ENCODE measurements at places on chromosomes 12 and 14. TPM values are rescaled to one million over a fixed set of nuclear protein-coding genes. Genes with fewer than 3 reads are reported as not detected.
A peak's percentile ranks its signal among the peaks of the same experiment; 100 is the strongest.

DNA sequence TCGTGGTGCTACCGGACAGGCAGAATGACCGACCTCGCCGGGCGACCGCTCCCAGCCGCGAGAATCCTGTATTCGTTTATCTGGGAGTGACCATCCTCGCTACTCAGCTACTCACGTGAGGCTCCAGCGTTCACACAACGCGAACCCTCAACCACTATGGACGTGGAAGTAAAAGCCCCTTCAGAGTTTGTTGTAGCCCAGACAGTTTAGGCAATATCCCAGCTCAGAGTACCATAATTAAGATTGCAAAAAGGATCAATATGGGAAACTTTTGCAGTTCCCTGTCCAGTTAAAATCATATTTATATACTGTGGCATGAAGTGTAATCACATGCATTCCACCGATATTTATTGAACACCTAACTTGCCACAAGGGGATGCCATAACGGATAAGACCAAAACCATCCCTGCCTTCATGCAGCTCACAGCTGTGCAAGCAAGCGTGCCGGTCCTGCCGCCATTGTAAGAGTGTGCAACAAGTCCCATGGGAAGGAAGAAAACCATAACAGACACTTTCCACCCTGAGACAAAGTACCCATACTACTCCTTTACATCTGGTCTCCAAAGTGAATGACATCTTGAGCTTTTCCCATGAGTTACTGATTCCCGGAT, 938 bp upstream of the MAX start:
- peak; percentile 29 for DNase-seq

DNA sequence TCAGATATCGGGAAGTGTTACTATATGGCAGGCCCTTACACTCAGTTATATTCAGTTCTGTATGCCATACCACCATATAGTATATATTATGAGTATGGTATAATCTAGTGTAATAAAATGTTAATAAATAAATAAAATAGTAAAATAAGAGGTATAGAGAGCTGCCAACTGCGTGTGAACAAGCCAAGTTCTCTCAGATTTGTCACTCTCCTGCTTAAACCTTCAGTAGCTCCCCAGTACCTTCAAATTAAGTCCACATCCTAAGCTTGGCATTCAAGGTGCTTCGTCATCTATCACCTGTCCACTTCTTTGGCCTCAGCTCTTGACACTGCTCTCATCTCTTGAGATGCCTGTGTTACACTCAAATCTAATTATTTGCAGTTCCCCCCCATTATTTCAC, 12.8 kb upstream of the CREBL2 start:
- no peak for DNase-seq

- no peak for DNase-seq
Observed at GRCh38 chr14:21090194-21090939, 8.1 kb downstream of the ZNF219 start.

DNA sequence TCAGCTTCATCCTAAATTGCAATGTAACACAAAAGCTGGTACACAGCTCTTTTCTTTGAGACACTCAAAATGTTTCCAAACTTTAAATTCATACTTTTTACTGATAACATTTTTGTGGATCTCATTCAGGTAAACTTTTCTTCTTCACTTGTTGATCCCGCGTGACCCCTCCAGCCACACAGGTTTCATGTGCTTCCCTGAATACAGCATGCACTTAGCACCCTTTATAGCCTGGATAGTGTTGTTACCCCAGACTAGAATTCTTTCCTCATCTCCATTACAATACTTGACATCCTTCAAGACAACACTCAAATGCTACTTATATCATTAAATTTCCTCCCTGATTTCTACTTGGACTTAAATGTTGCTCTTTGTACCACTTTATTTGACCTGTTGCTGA, 373.4 kb downstream of the RAD51B start:
- DNase-seq: no peak

DNA sequence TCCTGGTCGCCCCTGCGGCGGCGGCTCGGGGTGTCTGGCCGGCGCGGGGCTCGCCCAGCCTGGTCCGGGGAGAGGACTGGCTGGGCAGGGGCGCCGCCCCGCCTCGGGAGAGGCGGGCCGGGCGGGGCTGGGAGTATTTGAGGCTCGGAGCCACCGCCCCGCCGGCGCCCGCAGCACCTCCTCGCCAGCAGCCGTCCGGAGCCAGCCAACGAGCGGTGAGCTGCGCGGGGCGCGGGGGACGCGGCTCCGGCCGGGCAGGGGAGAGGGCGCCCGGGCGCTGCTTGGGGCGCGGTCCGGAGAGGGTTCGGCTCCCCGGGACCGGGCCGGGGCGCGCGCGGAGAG, at the start of gene LGALS3:
LGALS3 (plus strand) TSS at position 167 of the 342 bp plus-strand sequence. CDS start 8,122 bp downstream, outside the sequence.
- peak; percentile 92 for DNase-seq

- no peak for DNase-seq
Observed at GRCh38 chr14:103984196-103984595, 41.9 kb upstream of the RD3L start.

DNA sequence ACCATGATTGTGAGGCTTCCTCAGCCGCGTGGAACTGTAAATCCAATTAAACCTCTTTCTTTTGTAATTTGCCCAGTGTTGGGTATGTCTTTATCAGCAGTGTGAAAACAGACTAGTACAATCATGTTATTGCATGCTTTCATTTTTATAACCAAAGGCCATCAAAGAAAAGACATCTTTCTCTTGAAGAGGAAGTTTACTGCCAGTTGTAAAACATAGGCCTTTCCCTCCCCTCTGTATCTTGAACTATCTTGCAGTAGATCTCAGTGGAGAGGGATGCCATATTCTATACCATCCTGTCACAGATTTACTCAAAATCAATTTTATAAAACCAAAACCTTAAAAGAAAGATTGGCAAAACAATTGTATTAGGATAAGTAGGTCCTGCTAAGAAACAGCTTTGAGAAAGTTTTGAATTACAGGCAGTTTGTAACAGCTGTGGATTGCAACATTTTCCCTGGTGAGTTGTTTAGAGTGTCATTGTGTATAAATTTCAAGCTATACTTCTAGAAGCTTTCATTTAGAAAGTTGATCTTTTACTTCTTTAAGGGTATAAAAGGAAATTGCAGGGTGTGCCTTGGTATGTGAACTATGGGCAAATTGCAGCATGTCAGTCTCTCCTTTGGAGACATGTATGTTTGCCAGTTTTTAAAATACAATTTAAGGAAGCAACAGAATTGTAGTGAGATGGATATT, 128.0 kb downstream of the ATP23 start:
- no peak for DNase-seq

- DNase-seq: peak; percentile 12
Observed at GRCh38 chr12:121657305-121658008, 12.0 kb downstream of the MORN3 start.

DNA sequence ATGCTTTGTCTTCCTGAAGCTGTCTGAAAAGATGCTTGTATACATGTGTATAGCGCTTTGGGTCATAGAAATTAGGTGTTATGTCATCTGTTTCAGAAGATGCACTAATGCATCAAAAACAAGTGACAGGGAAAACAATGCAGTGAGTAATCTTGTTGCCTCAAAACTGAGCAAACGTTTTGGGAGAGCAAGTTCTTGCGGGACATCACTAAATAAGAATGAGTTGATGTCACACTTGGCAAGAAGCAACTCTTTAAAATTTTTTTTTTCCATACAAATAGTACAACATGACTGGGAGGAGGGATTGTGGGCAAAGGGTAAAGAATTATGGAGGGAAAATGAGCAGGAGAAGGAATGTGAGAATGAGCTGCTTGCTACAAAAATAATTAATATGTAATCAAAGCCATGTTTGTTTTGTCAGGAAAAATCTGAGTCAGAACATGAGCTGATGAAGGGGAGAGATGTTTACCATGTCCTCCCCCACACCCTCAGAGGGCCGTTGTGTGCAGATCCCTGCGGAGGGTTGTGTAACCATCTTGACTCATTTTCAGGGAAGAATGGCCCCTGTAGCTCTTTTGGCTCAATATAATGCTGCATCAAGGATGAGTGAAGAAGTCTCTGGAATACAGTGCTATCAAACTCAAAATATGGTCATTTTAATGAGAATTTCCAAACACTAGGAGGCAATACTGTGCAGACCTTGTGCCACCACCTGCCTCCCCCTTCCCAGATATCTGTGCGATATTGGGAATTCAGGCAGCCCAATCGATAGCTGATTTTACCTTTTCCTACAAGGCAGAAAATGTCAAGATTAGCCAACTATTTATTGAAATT, 41.4 kb downstream of the BORCS5 start:
- peak; percentile 92 for DNase-seq

GRCh38 chr12:47216150-47216677, 136.5 kb upstream of the AMIGO2 start:
- DNase-seq: no peak

GRCh38 chr14:23145794-23146350, 26.8 kb upstream of the CEBPE start:
- no peak for DNase-seq

- no peak for DNase-seq
Observed at GRCh38 chr12:76457010-76457409, 102.6 kb downstream of the OSBPL8 start.

- DNase-seq: no peak
Observed at GRCh38 chr14:101595887-101596721, 34.8 kb downstream of the DIO3 start.

DNA sequence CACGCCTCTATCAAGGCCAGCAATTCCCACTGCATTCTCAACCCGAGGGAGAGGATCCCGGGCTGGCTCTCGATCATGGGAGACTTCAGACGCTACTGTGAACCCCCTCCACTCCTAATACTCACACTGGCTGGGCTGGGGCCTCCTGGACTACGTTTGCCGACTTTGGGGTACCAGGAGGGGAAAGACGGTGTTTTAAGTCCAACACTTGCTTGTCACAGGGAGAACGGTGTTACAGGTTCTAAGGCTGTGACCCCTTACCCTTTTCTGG, 463 bp downstream of the NACA start:
- DNase-seq: no peak

DNA sequence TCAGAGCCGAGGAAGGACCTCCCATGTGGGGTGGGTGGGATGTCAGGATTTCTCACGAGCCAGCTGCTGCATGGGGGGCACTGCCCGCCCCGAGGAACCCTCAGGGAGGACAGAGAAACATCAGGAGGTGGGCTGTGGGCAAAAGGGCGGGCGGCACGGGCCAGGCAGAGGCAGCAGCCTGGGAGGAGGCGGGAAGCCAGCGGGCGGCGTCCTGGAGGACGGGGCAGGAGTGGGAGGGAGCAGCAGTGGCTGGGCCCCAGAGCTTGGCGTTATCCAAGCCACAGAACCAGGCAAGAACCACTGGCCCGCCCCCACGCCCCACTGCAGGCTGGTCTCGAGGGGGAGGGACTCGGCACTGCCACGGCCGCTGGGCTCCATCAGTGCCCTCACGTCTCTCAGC, 2.4 kb downstream of the C14orf180 start:
- DNase-seq: no peak

DNA sequence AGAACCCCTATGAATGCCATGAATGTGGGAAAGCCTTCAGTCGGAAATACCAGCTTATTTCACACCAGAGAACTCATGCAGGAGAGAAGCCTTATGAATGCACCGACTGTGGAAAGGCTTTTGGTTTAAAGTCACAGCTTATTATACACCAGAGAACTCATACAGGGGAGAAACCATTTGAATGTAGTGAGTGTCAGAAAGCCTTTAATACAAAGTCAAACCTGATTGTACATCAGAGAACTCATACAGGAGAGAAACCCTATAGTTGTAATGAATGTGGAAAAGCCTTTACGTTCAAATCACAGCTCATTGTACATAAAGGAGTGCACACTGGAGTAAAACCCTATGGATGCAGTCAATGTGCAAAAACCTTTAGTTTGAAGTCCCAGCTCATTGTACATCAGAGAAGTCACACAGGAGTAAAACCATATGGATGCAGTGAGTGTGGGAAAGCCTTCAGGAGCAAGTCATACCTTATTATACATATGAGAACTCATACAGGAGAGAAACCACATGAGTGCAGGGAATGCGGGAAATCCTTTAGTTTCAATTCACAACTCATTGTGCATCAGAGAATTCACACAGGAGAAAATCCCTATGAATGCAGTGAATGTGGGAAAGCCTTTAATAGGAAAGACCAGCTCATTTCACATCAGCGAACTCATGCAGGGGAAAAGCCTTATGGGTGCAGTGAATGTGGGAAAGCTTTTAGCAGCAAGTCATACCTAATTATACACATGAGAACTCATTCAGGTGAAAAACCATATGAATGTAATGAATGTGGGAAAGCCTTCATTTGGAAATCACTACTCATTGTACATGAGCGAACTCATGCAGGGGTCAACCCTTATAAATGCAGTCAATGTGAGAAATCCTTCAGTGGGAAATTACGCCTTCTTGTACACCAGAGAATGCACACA, 22.3 kb downstream of the ZNF268 start:
- DNase-seq: no peak

- peak; percentile 96 for DNase-seq
Observed at GRCh38 chr14:68687746-68688145, 105.1 kb downstream of the ZFP36L1 start.

- no peak for DNase-seq
Observed at GRCh38 chr12:126976579-126976978, 1290.4 kb upstream of the TMEM132C start.

- DNase-seq: peak; percentile 56
Observed at GRCh38 chr12:26614011-26614616, 218.9 kb downstream of the ITPR2 start.

- peak; percentile 35 for DNase-seq
Observed at GRCh38 chr12:113333877-113334785, 778 bp downstream of the SLC8B1 start.

- no peak for DNase-seq
Observed at GRCh38 chr14:102461490-102462338, 47.9 kb downstream of the ANKRD9 start.

DNA sequence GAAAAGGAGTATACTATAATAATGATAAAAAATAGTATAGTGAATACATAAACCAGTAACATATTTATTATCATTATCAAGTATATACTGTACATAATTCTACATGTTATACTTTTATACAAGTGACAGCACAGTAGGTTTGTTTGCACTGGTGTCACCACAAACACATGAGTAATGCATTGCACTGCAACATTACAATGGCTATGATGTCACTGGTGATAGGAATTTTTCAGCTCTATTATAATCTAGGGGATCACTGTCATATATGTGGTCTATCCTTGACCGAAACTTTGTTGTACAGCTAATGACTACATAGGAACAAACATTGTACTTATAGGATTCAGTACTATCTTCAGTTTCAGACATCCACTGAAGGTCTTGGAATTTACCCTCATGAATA, 165.8 kb upstream of the SYT1 start:
- peak; percentile 93 for DNase-seq

- DNase-seq: no peak
Observed at GRCh38 chr12:123148655-123149054, 2.2 kb downstream of the PITPNM2 start.

Gene MDGA2
- 0.04 TPM for total RNA-seq

Gene PRH2
- not detected for total RNA-seq

Gene ANKRD33
- total RNA-seq: not detected

Gene EGLN3
- total RNA-seq: 3.2 TPM

Gene MMP14
- total RNA-seq: 85.0 TPM

Gene MTERF2
- 10.7 TPM for total RNA-seq

Gene RPL10L
- total RNA-seq: not detected

Gene SCYL2
- total RNA-seq: 35.8 TPM

Gene CIDEB
- not detected for total RNA-seq

Gene KRT73
- not detected for total RNA-seq

Gene MIP
- total RNA-seq: not detected

Gene RFLNA
- total RNA-seq: not detected

Gene TIMM9
- total RNA-seq: 105 TPM

Gene ABCD2
- not detected for total RNA-seq

Gene IFT43
- total RNA-seq: 23.7 TPM

Data from PC-3 (cell line).